ENCODE measurements at places on chromosomes 1 and 21.

DNA sequence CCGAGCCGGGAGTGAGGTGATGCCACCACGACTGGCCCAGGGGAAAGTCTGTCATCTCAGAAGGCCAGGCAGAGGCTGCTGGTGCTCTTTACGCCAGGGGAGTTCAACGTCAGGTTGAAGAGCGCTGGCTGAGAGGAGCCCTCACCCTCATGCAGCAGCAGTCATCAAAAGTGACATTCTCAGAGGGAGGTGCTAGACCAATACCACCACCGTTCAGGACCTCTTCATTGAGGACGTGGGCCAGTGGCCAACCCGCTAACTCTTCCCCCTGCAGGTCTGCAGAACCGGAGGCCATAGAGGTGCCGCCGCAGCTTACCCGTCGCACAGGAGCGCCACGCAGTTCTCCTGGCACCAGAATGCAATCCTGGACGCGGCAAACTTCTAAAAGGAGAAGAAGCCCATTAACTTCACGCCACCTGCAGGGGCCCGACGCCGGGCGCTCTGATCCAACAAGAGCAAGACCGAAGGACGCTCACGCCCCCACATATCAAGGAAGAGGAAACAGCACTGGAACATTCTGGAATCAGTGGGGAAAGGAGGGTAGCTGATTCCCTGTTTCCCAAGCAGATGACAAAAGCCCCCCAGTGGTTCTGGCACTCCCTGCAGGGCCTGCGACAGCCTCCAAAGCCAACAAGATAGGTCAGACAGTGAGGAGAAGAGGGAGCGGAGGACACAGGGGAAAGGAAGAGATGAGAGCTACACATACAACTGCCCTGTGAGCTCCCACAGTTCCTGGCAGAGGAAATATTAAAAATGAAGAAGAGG is 24.9 kb downstream of the WDR4 start:
- DNase-seq = no peak

DNA sequence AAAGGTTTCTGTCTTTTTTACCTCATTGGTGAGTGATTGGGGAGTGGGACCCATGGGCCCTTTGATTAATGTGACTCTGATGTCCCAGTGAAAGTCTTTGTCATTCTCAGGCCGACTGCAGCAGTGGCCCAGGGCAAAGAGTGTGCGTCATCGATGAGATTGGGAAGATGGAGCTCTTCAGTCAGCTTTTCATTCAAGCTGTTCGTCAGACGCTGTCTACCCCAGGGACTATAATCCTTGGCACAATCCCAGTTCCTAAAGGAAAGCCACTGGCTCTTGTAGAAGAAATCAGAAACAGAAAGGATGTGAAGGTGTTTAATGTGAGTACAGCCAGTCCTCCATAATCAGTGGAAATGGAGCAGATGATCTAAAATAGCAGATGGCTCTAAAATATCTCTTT is 19.4 kb downstream of the NTPCR start:
- no peak for DNase-seq

DNA sequence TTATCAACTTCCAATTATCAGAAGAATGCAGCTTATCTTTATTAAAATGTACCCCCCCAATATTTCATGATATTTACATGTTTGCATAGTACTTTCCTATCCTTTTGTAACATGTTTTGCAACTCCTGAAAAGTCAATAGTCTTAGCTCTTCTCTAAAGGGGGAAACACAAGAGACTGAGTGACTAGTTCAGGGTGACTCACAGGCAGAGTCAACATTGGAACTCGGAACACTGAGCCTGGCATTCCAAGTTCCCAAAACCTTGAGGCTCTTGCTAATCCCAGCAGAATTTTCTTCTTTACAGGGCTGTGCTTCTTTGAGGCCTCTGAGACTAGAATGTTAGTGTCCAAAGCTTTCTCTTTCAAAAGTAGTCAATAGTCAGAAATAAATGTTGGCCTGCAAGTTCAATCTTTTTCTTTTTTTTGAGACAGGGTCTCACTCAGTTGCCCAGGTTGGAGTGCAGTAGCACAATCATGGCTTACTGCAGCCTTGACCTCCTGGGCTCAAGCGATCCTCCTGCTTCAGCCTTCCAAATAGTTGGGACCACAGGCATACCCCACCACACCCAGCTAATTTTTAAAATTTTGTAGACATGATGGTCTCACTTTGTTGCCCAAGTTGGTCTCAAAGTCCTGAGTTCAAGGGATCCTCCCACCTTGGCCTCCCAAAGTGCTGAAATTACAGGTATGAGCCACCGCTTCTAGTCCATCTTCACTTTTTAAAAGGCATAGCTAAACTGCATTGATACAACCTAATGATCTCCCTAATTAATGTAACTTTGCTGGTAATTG is 37.5 kb downstream of the ZNF281 start:
- no peak for DNase-seq

DNA sequence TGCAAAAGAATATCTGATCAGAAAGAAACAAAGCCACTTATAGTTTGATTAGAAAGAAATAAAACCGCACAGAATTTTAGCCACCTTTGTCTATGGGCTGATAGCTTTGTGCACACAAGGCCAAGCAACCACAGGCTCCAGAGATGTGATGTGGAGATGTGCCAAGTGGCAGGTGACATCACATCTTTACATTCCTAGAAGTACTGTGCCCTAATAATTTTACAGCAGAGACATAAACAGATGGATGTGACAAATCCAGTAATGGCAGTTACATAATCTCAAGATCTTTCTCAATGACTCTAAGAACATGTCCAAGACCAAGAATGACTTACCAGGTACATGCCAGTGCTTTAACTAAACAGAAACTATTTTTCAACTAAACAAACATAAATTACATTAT is 159.5 kb downstream of the LTN1 start:
- no peak for DNase-seq

- DNase-seq = peak; percentile 57
Observed at GRCh38 chr1:225866061-225866837, 15.9 kb downstream of the TMEM63A start.

DNA sequence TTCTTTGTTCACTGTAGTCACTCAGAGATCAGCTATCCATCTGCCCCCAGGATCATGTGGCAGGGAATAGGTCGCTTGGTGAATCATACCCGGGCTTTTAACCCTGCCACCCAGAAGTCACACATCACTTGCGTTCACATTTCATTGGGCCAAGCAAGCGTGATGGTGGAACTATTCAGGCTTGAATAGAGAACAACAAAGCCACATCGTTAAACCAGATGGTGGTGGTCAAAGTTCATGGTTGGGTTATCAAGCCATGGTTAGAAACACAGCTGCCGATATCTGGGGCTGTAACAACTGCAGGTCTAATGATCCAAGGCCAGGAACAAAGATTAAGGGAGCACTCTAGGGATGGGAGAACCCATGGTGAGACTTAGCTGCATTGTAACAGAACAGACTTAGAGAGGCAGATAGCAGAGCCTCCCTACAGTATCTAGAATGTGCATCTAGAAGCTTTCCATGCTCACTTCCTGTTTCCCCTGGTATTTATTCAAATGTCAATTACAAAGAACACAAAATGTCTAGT is 40.0 kb upstream of the PTPRC start:
- peak; percentile 28 for DNase-seq

DNA sequence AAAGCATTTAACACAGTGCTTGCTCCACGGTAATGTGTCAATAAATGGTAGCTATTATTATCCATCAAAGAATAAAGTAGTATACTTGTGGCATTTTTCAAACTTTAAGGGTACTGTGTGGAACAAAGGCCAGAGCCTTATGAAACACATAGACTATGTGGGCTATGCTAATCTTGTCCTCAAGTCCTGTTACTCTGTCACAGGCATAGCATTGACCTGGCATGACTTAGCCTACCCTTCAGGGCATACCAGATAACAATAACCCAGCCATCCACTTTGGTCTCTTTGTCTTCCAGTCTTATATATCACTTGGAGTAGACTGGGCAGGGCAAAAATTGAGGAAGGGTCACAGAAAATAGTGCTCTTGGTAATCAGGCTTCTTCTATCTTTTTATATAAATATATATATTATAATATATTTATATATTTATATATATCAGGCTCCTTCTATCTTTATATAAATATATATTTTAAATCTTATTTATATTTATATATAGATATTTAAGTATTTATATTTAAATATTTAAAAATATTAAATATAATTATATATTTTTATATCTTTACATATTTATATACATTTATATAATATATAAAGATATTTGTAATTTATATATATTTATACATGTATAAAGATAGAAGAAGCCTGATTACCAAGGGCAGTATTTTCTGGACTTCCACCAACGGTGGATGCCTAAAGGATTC is 66.1 kb upstream of the CNN3 start:
- no peak for DNase-seq

GRCh38 chr21:34992736-34993398 is 56.2 kb downstream of the RUNX1 start:
- no peak for DNase-seq

GRCh38 chr1:68228851-68229250 is 3.5 kb downstream of the WLS start:
- DNase-seq = no peak

DNA sequence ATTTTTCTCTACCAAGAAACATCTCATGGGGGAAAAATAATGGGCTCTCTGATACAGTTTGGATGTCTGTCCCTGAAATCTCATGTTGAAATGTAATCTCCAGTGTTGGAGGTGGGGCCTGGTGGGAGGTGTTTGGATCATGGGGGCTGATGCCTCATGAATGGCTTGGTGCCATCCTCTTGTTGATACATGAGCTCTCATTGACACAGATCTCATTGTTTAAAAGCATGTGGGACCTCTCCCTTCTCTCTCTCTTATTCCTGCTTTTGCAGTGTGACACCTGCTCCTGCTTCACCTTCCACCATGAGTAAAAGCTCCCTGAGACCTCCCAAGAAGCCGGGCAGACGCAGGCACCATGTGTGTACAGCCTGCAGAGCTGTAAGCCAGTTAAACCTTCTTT is 332.5 kb upstream of the NRIP1 start:
- DNase-seq = no peak

DNA sequence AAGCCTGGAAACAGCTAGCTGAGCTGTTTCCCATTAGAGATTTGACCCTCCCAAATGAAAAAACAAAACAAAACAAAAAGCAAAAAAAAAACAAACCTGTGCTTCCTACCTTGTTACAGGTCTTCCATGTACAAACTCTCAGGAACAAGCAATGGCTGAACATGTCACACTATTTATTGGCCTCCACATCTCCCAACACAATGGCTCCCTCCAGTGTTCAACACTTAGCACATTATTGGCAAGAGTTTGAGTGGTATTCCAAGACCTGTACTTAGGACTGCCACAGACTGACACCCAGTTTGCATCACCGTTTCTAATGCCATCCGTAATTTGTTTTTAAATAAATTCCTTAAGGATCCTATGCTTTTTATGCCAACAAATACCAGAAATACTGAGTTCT is 195.0 kb upstream of the OLFM3 start:
- DNase-seq = no peak

- DNase-seq = no peak
Observed at GRCh38 chr1:194473766-194474165, 1287.4 kb upstream of the B3GALT2 start.

- DNase-seq = no peak
Observed at GRCh38 chr21:16033193-16033592, 303.4 kb downstream of the USP25 start.

DNA sequence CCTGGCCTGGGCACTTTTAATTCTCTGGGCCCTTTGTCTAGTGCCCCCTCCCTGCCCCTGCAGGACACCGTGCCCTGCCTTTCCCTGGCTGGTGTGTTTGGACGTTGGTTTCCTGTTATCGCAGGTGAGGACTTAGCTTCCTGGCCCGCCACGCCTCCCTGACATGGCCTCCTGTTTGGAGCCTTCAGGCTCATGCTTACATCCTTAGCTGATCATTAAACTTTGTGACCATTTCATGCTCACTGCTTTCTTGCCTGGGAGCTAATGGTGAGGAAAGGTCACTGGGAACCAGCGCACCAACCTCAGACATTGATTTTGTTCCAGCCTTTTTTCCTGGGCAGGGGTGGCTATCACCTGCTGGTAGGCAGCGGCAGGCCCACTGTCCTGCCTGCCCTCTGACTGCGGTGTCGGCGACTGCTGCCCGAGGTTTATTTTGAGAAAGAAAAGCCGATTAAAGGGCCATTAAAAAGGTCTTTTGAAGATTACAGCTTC is 3.7 kb downstream of the PFKL start:
- DNase-seq = no peak

DNA sequence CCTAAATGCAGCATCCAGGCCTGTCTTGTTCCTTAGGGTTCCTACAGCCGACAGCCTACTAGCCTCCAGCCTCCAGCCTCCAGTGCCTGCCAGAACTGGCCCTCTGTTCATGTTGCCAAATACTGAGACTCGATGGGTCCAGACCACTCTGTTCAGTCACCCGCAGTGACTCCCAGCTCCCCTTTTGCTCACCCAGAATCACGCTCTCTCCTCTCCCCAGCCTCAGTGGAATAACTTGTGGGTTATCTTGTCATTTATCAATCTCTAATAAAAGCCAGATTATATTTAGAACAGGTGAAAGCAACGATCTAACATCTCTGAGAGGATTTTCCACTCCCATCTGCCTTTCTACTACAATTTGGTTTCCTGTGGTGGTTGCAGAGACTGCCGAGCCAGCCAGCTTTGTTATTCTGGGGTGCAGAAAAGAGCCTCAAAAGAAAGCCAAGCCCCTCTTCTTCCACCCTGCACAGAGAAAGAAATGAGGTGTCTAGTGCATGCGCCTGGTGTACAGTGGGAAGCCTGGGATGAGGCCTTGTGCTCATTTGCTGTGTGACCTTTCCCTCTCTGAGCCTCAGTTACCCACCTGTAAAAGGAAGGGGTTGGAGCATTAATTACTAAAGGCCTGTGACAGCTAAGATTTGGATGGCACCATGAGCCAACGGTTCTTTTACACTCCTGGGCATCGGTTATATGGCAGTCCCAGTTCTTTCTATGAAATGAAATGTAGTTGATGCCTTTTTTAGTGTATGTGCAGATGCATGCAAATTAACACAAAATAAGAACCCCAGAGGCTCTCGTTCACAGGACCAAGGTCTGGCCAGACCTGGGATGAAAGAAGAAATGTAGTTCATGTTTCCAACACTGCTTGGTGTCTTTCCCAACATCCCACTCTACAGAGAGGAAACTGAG is 42.9 kb upstream of the ID3 start:
- no peak for DNase-seq

- no peak for DNase-seq
Observed at GRCh38 chr1:6086762-6087376, 41.2 kb downstream of the KCNAB2 start.

- DNase-seq = no peak
Observed at GRCh38 chr1:7553042-7553690, 217.9 kb upstream of the VAMP3 start.

DNA sequence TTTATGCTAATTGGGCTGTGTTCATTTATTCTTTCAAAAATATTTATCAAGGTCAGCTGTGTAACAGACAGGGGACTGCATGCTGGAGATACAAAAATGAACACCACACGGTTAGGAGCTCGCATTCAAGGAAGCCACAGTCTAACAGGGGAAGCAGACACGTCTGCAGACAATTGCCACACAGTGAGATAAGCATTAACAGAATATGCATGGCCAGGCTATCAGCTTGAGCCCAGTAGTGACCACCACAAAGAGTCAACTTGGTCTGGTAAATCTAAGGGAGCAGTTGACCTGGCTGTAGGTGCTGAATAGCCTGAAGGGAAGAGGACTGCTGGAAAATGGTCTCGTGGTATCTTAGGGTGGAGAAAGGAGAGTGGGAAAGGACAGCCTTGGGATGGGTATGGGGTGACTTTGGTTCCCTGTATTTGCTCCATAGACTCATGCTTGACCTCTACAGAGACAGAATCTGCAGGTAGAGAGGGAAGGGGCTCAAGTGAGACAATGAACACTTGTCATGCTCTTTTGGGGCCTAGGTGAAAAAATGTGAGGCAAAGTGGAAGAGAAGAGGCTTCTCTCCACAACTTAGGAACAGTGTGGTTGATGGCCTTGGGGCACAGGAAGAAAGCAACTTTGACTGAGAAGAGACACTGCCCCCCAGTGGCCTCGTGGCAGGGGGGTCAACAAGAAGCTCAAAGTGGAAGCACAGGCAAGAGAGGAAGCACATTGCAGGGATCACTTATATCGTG is 7.6 kb upstream of the NPL start:
- DNase-seq = peak; percentile 70
